ENCODE measurements at places on chromosomes 3 and 15. TPM values are rescaled to one million over a fixed set of nuclear protein-coding genes. Genes with fewer than 3 reads are reported as not detected.

The GOLGA8J gene
- total RNA-seq: not detected

The HCLS1 gene
- 2.2 TPM for total RNA-seq

The IP6K2 gene
- total RNA-seq: 147 TPM

The NR2F2 gene
- total RNA-seq: 5.6 TPM

The TRPM7 gene
- total RNA-seq: 87.0 TPM

The GUCA1C gene
- not detected for total RNA-seq

The SNRK gene
- total RNA-seq: 80.8 TPM

The SH2D7 gene
- not detected for total RNA-seq

The ARPP21 gene
- 765 TPM for total RNA-seq

The EPHA6 gene
- 78.9 TPM for total RNA-seq

The ZNF502 gene
- total RNA-seq: 14.1 TPM

The HRH1 gene
- 1.9 TPM for total RNA-seq

The TGM5 gene
- not detected for total RNA-seq

The SRGAP3 gene
- 209 TPM for total RNA-seq

The RHCG gene
- total RNA-seq: 2.8 TPM

The AMIGO3 gene
- total RNA-seq: 1.3 TPM

The GOLGA6L9 gene
- total RNA-seq: 20.7 TPM

The COMMD2 gene
- 87.6 TPM for total RNA-seq

The TUSC7 gene
- total RNA-seq: not detected

The KIF15 gene
- total RNA-seq: 11.0 TPM

The KLHL40 gene
- not detected for total RNA-seq

The ERICH6 gene
- not detected for total RNA-seq
